Activated T-cell treated with anti-CD3 and anti-CD28 coated beads, Interleukin-2, amount 50 U/mL, for 4 hours (primary cell): ENCODE measurements at places on chromosomes 5 and 9.

- no peak for DNase-seq
Observed at GRCh38 chr5:126521130-126521529, 73.9 kb downstream of the ALDH7A1 start.

- DNase-seq = no peak
Observed at GRCh38 chr5:40882291-40882690, 27.0 kb upstream of the C7 start.

DNA sequence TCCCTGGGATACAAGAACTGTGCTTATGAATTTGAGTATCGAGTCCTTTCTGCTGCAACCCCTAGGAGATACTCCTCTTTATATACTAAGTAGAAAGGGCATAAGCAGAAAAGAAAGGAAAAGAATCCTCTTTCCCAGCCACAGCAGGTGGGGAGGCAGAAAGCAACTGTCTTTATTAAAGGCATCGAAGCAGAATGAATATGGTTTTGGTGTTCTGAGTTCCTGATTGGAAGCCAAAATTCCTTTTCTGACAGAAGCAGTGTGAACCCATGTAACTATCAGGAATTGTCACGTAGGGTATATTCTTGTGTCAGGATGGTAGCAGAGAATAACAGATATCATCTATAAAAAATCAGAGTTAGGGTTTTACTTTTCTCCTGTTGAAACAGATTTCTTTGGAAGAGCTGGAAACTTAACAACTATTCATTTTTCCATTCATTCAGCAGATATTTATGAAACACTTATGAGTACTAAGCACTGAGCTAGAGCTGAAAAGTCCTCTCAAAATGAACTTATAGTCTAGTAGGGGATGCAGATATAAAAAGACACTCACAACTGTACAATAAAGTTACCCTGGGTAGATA is 96.5 kb upstream of the LHFPL2 start:
- DNase-seq = no peak

- DNase-seq = no peak
Observed at GRCh38 chr5:36896476-36896875, 19.9 kb downstream of the NIPBL start.

DNA sequence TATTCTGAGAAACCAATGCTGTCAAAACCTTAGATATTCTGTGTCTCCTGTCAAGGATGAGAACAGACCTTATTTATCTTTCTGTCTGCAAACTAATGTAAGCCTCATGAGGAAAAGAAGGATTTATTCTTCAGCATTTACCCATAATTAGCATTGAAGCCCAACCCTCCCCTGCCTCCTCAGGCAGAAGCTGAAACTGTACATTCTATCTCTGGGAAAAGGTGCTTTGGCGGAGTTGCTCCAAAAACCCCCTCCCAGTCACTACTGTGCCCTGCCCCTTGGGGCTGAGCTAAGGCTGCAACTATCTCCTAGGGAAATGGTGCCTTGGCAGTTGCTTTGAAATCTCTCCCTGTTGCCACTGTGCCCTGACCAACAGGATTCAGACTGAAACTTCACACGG is 106.2 kb upstream of the TLR4 start:
- DNase-seq = no peak

DNA sequence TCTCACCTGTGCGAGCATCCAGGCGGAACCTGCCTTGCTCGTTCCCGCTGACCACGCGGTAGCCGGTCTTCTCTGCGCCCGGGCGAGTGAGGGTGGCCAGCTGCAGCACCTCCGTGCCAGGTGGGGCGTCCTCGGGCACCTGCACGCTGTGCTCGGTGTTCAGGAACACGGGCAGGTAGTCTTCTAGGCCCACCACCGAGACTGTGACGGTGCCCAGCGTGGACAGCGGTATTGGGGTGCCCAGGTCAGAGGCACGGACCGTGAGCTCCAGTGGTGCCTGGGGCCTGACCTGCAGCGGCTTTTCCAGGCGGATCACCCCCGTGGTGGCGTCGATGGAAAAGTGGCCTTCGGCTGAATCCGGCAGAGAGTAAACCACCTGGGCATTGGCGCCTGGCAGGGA is 59.5 kb downstream of the FAT2 start:
- no peak for DNase-seq
